ENCODE measurements at places on chromosomes 6 and 20.
A peak's percentile ranks its signal among the peaks of the same experiment; 100 is the strongest.

DNA sequence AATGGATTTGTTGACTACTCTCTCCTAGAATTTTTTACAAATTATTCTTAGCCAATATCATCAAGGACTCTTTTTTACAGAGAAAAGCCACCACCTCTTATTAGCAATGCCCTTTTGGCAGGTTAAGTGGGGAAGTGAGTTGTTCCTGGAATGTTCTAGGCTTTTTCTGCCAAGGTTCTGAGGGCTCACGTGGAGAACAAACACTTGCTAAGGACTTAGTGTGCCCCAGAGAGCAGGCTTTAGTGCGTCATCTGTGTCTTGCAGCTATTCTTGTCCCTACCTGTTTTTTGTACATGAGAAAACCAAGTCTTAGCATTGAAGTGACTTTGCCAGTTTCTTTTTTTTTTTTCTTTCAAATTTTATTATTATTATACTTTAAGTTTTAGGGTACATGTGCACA, 33.5 kb downstream of the CFAP61 start:
- peak; percentile 72 for DNase-seq

- DNase-seq = peak; percentile 25
These were observed 131.9 kb upstream of the BTN3A2 start for GRCh38 chr6:26232940-26233648.

DNA sequence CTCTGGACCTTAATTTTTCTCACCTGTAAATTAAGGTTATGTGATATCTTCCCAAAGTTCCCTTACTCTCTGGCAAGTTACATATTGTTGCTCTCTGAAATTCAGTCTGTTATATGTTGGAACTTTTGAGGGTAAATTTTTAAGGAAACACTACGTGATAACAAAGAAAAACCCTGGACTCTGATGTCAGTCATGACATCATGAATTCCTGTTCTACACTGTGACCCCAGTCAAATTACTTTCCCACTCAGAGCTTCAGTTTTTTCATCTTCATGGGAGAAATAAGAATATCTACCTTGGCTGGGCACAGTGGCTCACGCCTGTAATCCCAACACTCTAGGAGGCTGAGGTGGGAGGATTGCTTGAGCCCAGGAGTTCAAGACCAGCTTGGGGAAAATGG, 164.6 kb upstream of the RALGAPA2 start:
- DNase-seq = no peak

DNA sequence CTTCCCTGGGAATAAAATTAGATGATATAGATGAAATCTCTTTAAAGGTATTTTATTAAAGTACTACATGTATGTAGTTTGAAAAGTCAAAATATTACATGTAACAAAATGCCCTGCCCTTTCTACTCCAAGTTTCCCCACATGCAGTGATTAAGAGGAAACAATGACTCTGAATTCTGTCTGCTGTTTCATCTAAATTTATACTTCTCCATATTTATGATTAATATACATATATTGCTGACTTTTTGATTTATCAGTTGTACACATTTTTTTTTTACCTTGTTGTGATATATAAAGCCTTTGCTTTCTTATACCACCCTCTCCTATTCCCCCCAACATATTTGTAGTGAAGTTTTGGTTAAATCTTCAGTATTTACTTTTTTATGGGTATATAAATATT, 127.9 kb downstream of the ZFAND3 start:
- no peak for DNase-seq

- DNase-seq = peak; percentile 57
These were observed 4.1 kb upstream of the NOL4L start for GRCh38 chr20:32589256-32589655.

- DNase-seq = no peak
These were observed 156.0 kb downstream of the CCDC170 start for GRCh38 chr6:151649835-151650234.

- DNase-seq = no peak
These were observed 21.6 kb downstream of the KCNK17 start for GRCh38 chr6:39292637-39293036.

DNA sequence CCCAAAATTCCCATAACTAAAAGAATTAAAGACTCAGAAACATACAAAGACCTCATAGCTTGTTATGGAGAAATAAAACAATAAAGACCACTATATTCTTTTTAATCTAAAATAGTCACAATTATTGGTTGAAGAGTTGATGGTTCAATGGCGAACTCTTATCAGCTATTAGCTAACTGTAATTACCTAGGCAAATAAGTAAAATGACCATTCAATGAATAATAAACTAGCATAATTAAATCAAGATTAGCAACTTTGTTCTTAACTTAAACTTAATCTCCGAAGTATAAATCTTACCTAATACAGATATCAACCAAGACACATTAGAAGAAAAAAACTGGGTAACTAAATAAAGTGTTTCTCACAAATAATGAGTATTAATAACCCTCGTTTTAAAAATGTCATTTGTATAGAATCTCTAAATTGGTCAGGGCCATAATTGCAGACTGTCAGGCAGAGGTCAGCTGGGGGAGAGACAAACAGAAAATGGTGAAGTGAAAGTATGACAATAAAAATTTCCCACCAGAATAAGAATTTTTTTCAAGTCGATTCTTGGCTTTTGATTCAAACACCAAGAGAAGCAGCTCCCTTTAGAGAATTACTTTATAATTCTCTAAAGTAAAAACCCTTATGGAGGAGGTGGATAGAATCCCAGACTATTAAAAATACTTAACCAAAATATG, 1.7 kb downstream of the FKBP5 start:
- no peak for DNase-seq

DNA sequence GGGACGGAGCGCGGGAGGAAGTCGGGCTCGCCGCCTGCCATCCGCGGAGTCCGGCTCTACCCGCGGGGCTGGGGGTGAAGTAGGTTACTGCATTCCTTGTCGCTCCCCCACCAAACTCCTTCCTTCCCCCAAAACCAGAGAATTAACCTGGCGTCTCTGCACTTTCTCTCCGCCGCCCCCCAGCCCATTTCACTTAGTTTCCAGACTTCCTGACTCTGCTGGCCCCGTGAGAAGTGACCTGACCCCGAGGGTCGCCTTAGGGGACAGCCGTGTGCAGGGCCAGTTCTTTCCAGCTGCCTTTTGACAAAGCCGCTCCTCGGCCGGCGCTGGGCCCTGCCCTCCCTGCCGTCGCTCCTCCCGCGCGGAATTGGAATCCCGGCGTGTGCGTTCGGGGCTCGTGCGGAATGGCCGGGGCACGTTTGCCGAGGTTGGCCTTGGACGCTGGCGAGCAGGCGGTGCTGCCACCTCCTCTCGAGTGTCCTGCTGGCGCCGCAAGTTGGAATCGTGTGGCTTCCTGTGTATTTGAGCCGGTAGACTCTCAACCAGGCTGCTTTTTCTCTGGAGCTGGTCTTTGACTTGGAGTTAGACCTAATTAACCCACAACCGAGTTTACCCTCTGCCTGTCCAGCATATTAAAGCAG, 650 bp downstream of the DCBLD1 start:
- peak; percentile 57 for DNase-seq

DNA sequence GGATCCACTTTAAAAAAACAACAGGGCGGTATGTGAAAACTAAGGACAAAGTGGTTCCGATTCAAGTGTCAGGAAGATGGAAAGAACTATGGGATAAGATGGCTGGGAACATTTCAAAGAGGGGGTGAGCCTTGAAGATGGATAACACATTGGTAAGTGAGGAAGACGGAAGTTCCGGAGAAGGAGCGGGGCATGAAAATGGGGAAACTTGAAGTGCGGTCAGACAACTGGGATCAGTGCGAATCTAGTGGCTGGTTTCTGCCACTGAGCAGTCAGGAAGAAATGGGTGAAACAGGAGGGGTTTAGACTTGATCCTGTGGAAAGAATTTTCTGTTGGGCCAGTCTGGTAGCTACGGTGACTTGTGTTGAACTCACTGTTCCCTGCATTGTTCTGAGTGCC, 1.2 kb downstream of the NAA20 start:
- DNase-seq = no peak

GRCh38 chr20:49712118-49712517, 1.6 kb downstream of the B4GALT5 start:
- DNase-seq = no peak

GRCh38 chr6:108365478-108365877, 70.6 kb downstream of the AFG1L start:
- no peak for DNase-seq

GRCh38 chr20:39638731-39639130, 676.6 kb downstream of the DHX35 start:
- no peak for DNase-seq

DNA sequence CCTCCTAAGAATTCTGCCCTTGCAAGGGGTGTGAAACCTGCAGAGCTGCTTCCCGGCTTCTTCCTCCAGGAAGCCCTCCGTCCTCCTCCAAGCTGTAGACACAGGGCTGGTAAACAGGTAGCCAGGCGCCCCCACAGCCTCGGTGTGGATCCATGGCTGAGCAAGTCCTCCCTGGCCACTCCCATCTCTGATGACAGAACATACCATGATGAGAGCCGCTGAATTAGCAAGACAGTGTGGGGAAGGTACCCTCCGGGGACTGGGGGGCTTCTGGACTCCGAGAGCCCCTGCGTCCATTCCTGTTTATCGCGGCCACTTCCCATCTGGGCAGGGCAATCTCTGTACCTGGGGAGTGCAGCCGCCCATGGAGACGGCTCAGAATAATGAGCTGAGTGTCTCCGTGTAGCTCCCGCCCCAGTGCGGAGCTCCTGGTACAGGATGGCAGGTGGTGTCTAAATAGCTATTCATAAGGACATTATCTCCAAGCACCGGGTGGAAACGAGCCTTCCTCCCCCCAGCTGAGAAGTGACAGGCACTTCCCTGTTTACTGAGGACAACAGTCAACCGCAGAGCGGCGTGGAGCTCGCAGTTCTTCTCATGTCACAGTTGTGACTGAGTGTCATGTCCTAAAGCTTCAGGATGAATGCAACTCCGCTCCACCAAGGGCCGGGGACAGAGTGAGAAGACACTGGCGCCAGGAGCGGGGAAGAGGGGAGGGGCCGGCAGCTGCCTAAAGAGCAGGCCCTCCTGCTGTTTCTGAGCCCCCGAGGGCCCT, 22.7 kb upstream of the NTSR1 start:
- no peak for DNase-seq

DNA sequence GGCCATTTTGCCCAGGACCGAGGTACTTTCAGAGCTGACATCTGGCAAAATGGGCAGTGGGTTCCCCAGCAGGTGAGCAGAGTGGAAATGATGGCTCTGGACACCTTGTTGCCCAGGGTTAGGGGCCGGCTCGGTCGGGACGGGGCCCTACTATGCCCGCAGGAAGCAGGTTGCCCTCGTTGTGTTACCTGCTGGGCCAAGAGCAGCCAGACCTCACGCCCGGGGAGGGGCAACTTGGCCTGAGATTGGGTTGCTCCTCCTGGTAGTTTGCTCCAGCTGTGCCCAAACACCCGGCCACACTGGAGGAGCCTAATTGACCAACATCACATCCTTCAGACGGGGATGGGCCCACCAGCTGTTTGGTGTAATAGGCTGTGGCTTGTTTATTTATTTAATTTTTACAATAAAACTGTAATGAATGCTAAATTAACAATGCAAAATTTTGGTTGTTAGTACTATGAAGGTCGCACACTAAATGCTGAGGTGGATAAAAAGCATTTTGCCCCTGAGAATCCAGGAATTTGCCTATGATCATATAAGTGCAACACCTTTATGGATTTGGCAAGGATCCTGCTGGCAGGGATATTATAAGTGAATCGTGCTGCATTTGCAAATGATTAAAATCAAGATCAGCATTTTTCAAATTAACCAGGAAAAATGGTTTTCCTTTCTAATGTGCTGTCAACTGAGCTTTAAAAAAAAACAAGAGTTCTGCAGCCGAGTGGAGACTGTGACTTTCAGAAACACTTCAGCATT, 26.6 kb upstream of the PCMTD2 start:
- DNase-seq = no peak

DNA sequence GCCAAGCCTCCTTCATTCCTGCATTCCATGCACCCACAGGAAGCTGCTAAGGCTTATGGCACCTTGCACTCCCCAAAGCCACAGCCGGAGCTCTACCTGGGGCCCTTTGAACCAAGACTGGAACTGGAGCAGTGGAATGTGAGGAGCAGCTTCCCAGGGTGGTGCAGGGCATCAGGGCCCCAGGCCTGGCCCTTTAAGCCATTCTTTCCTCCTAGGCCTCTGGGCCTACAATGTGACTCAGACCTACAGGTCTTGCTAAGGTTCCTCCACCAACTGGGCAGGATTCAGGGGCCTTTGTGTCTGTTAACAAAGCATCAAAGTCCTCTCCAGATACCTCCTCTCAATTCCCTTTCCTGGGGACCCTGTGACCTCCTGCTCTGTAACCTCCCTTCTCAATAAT, 36.2 kb downstream of the SF3B5 start:
- no peak for DNase-seq

GRCh38 chr20:38018385-38018784, 14.9 kb downstream of the TTI1 start:
- DNase-seq = no peak

DNA sequence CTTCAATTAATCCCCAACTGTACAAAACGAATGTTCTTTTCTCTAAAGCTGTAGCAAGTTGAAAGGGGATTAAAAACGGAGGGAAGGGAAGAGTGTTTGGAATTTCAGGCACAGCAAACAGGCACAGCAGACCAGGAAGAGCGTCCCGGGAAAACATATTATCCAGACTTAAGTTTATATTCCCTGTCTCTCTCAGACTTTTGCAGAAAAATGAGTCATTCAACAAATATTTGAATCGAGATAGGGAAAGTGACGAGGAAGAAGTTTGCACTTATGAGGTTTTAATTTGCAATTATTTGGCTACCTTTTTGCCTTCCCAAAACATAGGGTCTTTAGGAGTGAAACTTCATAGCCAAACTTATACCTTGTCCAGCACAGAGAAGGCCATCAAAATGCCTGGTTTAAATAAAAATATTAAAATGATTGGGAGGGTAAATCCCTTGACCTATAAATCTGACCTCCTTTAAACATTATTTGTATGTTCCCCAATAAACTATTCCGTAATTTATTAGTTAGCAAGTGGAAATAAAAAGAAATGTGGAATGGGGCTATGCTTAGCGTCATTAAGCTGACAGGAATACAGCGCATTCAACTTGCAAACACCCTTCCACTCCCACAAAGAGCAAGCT, 16.0 kb downstream of the HFE start:
- DNase-seq = no peak

DNA sequence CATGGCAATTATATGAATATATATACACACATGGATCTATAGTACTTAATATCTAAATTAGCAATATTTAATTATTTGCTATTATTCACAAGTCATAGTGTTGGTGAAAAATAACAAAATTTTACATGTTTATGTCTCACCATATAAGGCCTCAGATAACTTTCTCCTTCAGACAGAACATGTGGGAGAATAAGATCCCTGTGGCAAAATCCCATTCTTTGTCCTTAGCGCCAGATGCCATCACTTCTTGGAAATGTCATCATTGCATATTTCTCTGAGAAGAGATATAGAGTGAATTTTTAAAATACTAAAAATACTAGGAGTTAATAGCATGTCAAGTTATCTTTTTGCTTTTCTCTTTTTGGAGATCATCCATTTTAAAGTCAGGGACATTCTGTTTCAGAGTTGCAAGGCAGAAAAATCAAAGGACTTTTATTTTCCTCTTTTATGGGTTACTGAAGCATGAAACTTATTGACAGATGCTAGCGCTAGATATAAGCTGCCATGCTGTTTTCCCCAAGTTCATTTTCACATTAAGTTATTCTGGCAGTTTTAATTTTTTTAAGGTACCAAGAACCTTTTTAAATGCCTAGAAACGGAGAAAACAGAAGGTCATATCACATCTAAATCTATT, 30.4 kb upstream of the STXBP5 start:
- DNase-seq = no peak
